ENCODE measurements at places on chromosomes 12 and 14.
A peak's percentile ranks its signal among the peaks of the same experiment; 100 is the strongest.

- DNase-seq: no peak
Observed at GRCh38 chr12:130971925-130972585, 18.3 kb downstream of the ADGRD1 start.

GRCh38 chr12:124737772-124738635, 125.7 kb downstream of the SCARB1 start:
- no peak for DNase-seq

- peak; percentile 91 for DNase-seq
Observed at GRCh38 chr12:11730299-11731041, 81.0 kb downstream of the ETV6 start.

DNA sequence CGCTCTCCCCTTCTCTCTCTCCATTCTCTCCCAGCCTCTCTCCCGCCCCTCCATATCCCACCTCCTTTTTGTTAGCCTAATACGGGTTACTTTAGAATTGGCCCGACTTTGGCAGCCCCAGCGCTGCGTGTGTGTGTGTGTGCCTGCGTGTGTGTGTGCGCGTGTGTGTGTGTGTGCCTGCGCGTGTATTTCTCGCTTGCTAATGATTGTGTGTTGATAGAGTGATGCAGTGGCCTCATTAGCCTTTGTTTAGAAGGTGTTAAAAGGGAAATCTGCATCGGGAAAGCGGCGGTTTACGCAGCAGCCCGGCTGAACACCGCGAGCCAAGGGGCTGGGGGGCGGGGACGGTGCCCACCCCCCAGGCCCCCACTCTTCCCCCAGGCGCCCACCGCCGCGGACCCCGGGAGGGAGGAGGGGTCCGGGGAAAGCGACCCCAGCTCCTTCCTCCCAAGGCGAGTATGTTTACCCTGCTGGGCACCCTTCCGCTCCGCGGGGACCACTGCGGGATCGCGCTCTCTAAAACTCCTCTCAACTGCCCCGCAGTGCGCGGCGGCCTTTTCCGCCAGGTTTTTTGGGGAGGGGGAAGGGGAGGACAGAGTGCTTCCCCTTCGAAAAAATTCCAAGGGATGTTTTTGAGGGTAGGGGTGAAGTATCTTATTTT, 6.8 kb upstream of the LHX5 start:
- DNase-seq: no peak

GRCh38 chr14:100295376-100296105, 10.7 kb downstream of the SLC25A29 start:
- DNase-seq: no peak

DNA sequence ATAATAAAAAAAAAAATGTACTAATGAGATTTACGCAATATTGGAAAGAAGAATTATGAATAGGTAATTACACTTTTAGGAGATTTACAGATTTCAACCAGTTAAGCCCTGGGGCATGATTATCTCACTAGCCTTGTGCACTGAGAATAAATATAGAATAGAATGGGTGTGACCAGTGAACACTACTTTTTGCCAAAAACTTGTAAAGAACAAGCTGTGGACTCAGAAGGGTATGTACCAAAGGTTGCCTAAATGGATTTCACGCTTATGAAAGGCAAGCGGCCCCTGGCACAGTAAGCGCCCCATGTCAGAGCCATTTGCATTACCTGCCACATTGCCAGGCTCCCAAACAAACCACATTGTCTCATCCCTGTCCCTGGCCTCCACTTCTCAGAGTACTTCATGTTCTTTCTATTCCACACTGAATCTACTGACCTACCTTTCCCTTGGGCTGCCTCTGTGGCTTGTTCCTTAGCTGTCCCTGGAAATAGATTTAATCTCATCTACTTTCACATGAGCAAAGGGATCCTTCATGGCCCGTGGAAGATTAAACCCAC, 170.6 kb upstream of the DIO2 start:
- no peak for DNase-seq

DNA sequence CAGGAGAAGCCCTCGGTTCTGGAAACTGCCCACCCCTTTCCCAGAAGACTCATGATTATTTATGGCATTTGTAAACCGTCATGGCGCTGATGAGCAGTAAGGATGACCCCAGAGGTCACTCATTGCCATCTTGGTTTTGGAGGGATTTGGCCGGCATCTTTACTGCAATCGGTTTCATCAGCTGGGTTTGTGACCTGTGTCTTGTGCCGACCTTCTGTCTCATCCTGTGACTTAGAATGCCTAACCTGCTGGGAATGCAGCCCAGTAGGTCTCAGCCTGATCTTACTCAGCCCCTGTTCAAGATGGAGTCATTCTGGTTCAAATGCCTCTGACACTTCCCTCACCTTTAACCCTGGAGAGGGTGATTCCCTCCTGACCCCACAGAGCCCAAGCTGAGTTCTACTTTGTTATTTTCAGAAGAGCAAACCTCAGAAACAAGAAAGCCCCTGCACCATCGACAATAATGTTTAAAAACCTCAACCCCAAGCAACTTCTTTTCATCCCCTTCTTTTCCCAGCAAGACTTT, 105.5 kb upstream of the SFSWAP start:
- no peak for DNase-seq

- no peak for DNase-seq
Observed at GRCh38 chr12:107584563-107584962, 101.0 kb upstream of the PWP1 start.

DNA sequence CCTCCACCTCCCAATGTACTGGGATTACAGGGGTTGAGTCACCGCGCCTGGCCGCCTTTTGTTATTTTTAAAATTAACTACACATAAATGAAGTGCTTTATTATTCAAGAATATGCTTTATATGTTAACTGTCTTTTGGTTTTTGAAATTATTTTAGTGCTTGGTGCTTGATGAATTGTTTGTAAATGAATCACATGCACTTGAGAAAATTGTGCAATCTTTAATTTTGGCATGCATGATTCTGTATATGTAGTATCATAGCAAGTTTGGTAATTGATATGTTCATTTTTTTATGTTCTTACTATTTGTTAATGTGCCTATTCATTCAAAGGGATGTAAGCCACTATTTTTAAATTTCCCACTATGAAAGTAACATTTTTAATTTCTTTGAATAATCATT, 440.9 kb downstream of the NAV3 start:
- DNase-seq: no peak

DNA sequence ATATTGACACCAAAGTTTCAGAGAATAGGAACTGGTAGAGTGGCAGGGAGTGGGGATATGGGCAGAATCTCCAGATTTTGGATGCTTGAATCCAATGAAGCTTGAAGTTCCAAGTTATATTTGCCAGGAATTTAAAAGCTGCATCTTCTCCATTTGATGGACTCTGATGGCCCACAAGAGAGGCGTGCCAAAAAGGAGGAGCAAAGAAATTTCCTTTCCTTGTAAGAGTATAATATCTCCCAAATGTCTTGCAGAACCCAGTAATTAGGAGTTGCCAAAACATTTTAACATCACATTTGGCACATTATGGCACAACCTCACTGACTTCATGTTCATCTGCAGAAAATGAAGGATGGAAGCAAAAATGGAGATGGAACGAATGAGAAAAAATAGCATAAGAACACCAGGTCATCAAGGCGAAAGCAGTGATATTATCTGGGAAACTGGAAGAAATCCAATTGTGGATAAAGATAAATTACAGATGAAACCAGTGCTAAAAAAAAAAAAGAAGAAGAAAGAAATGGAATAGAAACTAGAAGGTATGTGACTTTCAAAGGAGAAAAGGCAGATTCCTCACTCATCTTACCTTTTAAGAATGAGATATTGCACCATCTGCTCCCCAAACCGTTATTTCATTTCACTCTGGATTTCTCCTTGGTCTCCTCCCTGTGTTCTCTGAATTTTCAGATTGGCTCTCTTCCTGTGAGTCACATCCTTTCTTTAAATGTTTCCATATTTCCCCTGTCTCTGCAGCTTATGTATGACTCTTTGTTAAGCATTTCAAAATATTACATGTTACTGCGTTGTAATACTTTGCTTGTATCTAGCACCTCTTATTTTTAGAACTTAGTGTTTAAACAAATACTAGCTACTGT, 13.5 kb upstream of the FLRT2 start:
- no peak for DNase-seq

DNA sequence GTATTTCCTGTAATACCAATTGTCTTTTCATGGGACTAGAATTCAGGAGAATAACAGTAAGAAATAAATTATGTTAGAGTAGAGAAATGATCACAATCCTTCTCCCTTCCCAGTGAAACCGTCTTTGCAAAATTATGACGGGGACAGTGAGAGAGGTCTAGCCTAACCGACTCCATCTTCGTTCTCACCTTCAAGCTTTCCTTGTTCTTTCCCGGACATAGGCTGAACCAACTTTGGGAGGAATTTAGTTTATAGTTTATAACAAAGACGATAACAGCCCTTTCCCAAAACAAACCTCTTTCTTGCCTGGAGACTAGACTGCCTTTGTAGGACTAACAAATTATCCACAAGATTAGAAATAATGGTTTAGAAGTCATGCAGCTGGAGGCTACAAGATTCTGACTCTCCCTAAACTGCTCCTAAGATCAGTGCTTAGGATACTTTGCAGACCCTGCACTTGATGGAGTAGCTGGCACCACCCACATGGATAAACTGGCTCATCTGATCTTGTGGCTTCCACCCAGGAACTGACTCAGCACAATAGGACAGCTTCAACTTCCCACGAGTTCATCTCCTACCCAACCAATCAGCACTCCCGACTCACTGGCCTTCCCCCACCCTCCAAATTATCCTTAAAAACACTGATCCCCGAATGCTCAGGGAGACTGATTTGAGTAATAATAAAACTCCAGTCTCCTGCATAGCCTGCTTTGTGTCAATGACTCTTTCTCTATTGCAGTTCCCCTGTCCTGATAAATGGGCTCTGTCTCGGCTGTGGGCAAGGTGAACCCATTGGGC, 521.2 kb upstream of the TBX3 start:
- no peak for DNase-seq

GRCh38 chr12:113247123-113248050, 26.1 kb downstream of the TPCN1 start:
- no peak for DNase-seq

DNA sequence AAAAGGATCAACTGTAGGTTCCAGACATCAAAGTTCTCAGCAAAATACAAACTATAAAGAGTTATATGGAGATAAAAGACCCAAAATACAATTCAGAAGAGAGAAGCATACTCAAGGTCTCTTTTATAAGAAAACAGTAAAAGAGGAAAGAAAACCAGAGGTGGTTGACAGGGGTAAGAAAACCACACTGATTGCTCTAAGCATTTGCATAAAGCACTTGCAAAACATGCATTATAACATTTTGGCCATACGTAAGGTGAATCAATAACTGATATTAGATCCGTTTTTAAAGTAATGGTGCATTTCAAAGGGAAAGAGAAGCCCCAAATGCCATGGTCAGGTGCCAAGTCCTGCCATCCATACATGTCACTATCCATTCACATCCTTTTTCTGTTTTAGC, 5.9 kb downstream of the DDHD1 start:
- DNase-seq: no peak

DNA sequence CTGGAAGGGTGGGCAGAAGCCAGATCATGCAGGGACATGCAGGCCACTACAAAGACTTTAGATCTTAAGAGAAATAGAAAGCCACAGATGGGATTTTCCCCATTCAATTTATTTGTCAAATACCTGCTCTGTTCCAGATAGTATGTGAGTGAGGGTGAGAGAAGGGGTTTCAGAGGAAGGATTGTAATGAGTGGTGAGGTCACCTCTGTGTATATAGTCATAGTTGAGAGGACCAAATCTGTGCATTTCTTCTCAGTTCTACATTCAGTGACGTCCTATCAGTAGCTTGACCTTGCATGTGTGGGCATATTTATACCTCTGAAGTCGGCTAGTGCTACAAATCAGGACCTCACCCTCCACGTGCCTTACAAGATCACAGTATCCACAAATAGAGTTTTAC, 31.2 kb upstream of the RBM19 start:
- DNase-seq: no peak

DNA sequence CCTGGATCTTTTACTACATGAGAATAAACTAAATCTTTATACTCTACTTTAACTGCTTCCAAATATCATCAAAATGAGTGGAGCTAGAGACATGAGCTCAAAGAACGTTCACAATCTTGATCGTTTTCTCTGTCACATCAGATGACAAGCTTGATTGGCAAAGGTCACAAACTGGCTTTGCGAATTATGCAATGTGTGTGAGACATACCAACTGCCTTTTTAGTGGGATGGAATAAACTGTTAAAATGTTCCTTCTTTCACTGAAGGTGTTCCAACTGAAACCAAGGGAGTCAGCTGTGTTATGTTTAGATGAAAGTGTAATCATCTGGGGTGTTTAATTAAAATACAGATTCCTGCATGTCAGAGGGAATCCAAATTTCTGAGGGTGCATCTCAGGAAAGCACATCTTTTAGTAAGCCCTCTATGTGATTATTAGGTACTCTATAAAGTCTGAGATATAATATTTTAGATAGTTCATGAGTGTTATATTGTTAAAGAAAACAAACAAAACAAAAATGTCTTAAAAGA, 21.9 kb downstream of the KITLG start:
- no peak for DNase-seq

GRCh38 chr12:115042341-115042740, 358.4 kb upstream of the TBX3 start:
- no peak for DNase-seq

- DNase-seq: no peak
Observed at GRCh38 chr12:121356657-121357056, 4.4 kb upstream of the ANAPC5 start.

DNA sequence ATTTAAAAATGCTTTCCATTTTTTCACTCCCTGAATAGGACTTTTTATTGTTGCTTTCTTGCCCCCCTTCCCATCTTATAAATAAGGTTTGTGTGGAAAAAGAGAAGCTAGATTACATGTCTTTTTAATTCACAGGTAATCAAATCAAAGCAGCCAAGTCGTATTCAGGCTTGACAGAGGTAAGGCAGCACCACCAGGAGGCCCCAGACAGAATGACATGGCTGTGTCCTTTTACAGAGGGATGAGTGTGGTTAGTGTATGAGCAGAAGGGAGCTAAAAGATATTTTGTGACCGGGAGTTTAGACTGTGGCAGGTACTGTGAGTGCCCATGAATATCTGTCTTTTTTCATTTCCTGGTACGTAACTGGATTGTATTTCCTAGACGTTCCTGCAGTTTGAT, 596.1 kb downstream of the ETNK1 start:
- no peak for DNase-seq

DNA sequence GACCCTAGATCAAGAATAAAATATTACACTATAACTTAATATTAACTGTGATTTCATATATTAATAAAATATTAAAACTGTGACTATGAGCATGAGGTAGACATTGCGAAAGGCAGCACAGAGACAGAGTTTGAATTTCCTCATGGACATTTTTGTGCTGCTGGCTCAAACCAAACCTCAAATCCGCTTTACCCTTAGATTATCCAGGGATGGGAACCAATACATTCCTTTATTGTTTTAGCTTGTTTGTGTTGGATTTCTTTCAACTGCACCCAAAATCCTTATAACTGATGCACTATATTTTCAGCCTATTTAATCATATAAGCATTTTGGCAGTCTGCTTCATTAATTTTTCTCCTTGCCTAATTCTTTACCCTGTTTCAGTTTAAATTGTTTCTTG, 436.7 kb downstream of the ATP23 start:
- no peak for DNase-seq

- DNase-seq: peak; percentile 21
Observed at GRCh38 chr14:71403656-71404055, 496.4 kb downstream of the PCNX1 start.
